ENCODE measurements at places on chromosomes 1 and 21.
A peak's percentile ranks its signal among the peaks of the same experiment; 100 is the strongest.

DNA sequence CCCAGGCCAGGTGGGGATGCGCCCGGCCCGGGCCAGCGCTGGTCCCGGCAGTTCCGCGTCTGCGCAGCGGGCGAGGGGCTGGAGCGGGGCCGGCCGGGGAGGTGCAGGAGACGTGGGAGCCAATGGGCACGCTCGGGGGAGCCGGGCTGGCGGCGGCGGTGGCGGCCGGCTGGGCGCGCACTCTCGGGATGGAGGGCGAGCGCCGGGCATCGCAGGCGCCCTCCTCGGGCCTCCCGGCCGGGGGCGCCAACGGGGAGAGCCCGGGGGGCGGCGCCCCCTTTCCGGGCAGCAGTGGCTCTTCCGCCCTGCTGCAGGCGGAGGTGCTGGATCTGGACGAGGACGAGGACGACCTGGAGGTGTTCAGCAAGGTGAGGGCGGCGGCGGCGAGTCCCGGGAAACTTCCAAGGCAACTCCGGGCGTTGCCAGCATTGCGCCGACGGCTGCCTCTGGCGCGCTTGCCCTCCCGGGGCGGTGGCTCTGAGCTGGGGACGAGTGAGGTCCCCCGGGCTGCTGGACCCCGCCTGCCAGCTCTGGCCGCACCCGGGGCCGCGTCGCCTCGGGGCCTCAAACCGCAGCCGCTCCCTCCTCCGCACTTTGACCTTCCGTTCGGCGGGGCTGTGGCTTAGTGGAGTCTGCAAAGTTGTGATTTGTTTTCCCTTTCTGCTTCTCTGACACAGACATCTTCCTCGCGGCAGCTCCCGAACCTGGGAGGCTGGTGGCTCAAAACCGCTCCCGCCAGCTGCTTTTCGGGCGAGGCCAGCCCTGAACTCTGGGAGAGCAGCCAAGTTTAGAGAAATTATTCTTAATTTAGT is at the start of gene SNX7:
SNX7 (plus strand) TSS at position 178 of the 812 bp plus-strand sequence; CDS start at position 189, 11 bp downstream.
- no peak for DNase-seq

DNA sequence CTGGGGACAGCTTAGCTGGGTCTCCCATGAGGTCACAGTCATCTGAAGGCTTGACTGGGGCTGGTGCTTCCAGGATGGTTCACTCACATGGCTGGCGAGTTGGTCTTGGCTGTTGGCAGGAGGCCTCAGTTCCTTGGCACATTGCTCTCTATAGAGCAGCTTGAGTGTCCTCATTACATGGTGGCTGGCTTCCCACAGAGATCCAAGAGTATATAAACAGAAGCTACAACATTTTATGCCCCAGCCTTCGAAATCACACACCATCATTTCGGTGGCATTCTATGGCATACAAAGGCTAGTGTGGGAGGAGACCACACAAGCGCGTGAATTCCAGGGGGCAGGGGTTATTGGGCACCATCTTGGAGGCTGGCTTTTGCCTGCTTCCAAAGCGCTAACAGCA is 63.0 kb downstream of the ALPL start:
- no peak for DNase-seq

- no peak for DNase-seq
These were observed 62.2 kb downstream of the LRRC40 start for GRCh38 chr1:70143048-70143659.

DNA sequence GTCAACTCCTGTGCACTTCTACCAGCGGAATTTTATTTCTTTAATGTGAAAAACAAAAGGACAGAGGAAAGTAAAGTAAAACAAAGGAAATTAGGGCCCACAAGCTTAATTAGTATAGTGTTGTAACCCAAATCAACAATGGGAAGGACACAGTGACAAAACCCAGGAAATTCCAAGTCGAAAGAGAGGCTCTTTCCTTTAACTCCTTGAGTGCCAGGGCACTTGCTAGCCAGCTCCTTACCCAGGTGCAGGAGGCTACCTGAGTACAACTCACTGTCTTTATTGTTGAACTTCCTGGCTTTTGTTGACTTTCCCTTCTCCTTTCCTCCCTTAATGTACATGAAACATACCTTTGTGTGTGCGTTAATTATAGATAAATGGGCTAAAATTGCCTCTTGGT is 55.0 kb downstream of the PEX14 start:
- DNase-seq = no peak

DNA sequence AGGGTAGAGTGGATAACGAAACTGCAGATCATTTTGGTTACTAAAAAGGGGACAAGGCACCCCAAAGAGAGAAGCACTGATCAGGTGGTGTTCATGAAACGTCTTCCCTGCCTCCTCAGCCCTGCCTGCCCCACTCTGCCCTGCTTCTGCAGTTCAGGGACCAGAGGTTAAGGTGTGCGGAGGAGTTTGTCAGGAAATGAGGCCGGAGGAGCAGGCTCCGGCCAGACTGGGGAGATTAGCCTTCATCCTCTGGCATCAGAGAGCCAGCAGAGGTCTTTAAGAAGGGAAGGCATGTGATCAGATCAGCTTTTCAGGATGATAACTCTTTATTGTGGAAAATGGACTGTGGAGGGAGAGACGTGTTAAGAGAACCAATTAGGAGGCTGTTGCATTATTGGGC is 291.9 kb upstream of the NR5A2 start:
- DNase-seq = no peak

- no peak for DNase-seq
These were observed 500.4 kb downstream of the PTPRU start for GRCh38 chr1:29736582-29737188.

GRCh38 chr1:243963571-243963970 is 87.5 kb upstream of the ZBTB18 start:
- no peak for DNase-seq

GRCh38 chr1:185645686-185646085 is 88.5 kb upstream of the HMCN1 start:
- no peak for DNase-seq

GRCh38 chr1:39508857-39509305 is 17.4 kb downstream of the BMP8A start:
- no peak for DNase-seq

- peak; percentile 70 for DNase-seq
These were observed 60.2 kb upstream of the ID3 start for GRCh38 chr1:23619299-23620188.

DNA sequence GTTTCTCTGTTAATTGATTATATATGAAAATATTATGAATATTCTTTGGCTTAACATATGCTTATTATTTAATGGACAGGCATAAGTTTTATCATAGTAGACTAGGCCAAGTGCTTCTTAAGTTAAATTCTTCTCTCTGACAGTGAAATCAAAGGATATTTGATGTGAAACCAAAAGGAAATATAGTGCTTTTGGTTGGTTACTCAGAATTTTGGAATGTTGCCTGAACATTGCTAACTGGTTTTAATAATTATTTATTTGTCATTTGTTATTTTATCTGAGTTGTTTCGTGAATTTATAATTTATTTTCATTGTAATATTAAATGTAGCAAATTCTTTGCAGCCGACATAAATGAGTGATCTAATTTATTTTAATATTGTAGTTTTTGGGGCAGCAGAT is 18.3 kb downstream of the HOOK1 start:
- no peak for DNase-seq

DNA sequence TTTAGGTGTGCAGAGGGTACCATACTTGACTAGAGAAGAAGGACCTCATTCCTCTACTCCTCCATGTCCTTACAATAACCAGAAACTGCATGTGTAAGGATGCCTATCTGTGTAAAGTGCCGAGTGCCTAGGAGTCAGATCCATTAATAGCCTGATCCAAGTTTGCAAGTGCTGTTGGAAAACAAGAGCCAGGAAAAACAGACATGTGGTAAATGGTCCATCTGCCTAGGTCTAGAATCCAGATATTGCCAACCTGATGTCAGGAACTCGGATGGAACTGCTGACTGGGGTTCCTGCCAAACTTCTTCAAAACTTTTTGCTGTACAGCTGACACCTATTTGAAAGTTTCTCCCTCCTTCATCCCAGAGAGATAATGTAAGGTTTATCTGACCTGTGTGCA is 239.4 kb upstream of the CAMK1G start:
- DNase-seq = no peak

DNA sequence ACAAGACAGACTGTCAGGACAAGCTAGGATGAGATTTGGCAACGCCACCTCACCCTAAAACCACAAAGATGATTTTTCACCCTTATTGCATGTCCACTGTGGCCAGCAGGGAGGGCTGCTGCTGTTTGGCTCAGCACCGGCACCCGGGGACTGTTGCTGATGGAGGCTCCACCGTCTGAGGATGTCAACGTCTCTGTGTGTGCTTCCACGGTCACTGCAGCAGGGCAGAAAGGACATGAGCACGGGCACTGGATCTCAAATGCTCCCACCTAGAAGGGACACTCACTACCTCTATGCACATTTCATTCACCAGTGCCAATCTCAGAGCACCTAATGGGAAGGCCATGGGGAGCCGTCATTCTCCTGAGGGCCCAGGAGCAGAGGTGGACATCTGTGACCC is 599.6 kb downstream of the PTPRU start:
- no peak for DNase-seq

- DNase-seq = peak; percentile 24
These were observed 20.6 kb downstream of the MTHFR start for GRCh38 chr1:11784993-11785769.

GRCh38 chr21:46641656-46642055 is 6.2 kb downstream of the PRMT2 start:
- no peak for DNase-seq

- DNase-seq = no peak
These were observed 394.5 kb downstream of the LMO4 start for GRCh38 chr1:87723193-87723592.

GRCh38 chr1:220195701-220196100 is 76.6 kb downstream of the RAB3GAP2 start:
- DNase-seq = no peak

DNA sequence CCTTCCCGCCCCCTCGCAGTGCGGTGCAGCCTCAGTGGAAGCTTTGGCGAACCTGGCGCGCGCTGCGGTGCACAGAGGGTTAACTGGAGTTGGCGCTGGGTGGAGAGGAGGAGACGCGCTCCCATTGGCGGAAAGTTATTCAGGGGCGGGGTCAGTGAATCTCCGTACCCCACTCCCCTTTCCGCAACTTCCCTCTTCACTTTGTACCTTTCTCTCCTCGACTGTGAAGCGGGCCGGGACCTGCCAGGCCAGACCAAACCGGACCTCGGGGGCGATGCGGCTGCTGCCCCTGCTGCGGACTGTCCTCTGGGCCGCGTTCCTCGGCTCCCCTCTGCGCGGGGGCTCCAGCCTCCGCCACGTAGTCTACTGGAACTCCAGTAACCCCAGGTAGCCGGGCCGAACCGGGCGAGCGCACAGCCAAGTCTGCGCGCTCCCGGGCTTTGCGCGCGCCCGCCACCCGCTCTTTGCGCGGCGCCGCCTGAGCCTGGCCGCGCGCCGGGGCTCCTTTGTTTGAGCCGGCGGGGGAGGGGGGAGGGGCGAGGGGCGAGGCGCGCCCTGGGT is at the start of gene EFNA4:
EFNA4 (plus strand) TSS at position 191 of the 561 bp plus-strand sequence; CDS start at position 275, 84 bp downstream.
- peak; percentile 68 for DNase-seq

DNA sequence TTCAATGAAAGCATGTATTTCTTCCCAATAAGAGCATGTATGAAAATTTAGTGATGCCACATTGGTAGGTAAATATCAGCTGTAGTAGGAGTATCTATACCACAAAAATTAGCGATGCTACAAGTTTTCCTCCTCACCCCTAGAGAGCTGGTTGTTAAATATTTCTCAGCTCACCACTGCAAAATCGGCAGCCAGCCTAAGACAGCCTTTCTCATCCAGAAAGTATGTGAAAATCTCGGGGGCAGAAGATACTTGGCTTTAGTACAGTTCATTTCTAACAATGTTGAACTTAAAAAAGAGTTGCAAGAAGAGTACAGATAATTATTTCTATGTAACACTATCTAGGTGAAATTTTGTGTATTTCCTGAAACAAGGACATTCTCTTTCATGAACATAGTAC is 235.4 kb downstream of the TPR start:
- DNase-seq = no peak

- DNase-seq = no peak
These were observed 9.4 kb upstream of the SAMD11 start for GRCh38 chr1:914131-914890.

DNA sequence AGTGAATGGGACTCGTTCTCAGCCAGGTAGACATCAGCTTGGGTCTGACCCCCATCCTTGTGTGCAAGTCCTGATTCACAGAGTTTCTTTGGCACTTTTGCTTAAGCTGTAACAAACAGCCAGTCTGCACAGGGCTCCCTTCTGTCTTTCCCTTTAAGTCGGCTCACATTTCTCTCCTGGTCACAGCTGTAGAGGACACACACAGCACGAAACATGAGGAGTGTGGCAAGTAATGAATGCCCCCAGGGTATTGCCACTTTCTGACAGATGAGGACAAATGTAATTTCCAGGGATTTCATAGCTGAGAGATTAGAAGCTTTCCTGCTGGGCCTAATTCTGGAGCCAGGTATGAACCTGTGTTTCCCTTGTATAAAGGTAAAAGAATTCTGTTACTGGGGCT is 423.5 kb downstream of the KIF26B start:
- no peak for DNase-seq

DNA sequence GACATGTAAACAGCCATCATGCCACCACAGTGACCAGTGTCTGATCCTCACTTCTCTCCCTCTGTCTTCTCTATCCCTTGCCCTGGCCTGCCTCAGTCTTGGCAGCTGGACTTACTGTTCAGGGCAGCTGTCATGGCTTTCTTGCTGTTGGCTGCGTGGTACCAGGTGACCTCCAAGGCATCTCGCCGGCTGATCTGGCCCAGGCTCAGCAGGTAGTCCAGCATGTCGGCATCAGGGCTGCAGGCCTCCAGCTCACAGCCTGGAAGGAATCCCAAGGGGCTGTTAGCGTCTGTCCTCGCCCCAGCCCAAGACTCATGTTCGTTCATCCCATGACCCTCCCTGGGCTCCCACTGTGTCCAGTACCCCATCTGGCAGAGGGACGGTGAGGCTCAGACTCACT is 3.6 kb downstream of the FAM151A start:
- no peak for DNase-seq

- no peak for DNase-seq
These were observed 38.1 kb downstream of the MRAP start for GRCh38 chr21:32336711-32337110.

DNA sequence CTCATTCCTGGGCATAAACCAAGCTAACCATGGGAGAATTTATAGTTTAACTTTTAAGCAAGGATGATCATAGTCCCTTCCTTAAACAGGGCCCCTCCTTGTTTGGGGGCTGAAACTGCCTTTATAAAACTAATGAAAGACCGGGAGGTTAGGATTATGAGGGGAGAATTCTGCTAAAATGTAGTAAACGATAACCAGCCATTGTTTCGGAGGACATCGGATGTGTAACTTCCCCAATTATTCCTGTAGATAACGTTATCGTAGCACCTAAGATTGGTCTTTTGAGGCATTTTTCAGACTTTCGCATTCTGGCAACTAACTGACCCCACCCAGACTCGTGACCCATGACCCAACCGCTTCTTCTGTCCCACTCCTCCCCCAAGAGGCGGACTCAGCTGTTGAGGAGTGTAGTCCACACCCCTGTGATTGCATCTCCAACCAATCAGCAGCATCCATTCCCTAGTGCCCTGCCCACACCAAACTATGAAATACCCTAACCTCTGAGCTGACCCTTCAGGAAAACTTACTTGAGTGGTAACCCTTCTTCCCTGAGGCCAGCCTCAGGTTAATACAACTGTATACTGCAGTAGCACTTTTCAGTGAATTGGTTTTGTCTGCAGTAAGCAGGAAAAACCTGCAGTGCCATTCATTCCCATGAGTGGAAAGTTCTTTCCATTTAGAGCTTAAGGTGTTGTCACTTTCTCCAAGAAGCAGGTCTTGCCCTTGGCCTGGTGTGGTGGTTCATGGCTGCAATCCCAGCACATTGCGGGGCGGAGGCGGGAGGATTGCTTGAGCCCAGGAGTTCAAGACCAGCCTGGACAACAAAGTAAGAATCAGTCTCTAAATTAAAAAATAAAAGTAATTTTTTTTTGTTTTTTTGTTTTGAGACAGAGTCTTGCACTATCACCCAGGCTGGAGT is 823 bp upstream of the SYF2 start:
- peak; percentile 49 for DNase-seq
